HFFc6 (cell line): ENCODE measurements at places on chromosomes 3 and 15. TPM values are rescaled to one million over a fixed set of nuclear protein-coding genes. Genes with fewer than 3 reads are reported as not detected.

GRCh38 chr3:75001330-75001729, 386.9 kb upstream of the CNTN3 start:
- DNase-seq, result no peak

DNA sequence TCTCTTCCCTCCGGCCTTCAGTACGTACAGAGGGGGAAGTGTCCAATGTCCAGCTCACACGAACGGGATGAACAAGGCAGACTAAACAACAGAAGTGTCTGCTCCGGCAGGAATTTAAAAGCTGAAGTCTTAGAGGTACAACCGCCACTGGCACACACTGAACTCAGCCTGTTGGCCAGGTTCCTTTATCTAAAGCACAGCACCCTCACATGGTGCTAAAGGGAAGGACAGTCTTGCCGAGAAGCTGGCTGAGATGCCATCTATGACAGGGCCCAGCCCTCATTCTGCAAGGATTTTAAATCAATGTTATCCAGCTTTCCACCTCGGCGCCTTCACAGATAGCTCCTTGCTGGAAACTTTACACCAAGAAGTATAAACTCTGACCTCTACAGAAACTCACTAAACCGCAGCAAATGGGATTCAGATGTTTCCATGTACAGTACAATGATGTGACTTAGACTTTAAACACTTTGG, 2.8 kb downstream of the ADAMTS17 start:
- no peak for DNase-seq

DNA sequence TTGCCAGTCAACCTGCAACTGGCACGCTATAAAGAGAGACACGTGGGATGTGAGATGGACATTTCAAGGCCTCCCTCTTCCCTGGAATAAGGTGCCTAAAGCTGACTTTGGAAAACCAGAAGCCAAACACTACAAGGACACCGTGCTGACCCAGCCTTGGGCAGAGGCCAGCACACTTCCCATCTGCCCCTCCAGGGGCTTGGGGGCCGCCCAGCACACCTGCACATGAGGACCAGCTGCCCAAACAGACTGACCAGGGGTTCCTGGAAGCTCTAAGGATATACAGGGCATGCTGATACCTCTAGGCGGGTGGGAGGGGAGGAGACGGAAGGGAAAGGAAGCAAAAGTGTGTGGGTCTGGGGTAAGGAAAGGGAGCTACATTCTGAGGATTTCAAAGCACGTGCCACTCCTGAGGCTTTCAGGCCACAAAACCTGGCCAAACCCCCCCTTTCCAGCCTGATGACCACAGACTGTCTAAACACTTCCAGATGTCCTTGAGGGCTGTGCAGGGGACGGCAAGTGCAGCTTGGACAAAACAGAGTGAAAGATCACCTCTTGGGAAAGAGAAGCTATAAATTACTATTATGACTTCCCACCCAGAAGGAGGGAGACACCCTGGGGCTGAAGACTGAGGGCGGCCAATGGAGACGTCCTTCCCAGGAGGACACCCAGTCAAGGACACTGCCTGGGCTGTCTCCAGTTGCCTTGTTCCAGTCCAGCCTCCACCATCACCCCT, 57.9 kb downstream of the ADCY5 start:
- DNase-seq, result peak; percentile 22

GRCh38 chr3:9946112-9947024, 5.8 kb downstream of the PRRT3 start:
- DNase-seq, result peak; percentile 81

DNA sequence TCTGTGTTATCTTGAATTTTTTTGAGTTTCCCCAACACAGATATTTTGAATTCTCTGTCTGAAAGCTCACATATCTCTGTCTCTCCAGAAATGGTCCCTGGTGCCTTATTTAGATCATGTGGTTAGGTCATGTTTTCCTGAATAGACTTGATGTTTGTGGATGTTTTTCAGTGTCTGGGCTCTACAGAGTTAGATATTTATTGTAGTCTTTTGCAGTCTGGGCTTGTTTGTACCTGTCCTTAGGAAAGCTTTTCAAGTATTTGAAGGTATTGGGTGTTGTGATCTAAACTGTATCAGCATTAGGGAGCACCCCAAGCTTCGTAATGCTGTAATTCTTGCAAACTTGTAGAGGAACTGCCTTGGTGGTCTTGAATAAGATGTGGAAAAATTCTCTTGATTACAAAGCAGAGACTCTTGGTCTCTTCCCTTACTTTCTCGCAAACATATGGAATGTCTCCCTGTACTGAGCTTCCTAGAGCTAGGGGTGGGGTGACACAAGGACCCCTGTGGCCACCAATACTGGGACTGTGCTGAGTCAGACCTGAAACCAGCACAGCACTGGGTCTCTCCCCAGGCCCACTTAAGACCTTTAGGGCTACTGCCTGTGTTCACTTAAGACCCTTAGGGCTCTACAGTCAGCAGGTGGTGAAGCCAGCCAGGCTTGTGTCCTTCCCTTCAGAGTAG, 26.5 kb downstream of the TM4SF18 start:
- no peak for DNase-seq

The CCK gene
- total RNA-seq, result not detected in 3 replicates

The PODXL2 gene
- not detected in 3 replicates for total RNA-seq

The CNTN4 gene
- not detected in 3 replicates for total RNA-seq
